ENCODE measurements at places on chromosomes 16 and 17. TPM values are rescaled to one million over a fixed set of nuclear protein-coding genes. Genes with fewer than 3 reads are reported as not detected.

DNA sequence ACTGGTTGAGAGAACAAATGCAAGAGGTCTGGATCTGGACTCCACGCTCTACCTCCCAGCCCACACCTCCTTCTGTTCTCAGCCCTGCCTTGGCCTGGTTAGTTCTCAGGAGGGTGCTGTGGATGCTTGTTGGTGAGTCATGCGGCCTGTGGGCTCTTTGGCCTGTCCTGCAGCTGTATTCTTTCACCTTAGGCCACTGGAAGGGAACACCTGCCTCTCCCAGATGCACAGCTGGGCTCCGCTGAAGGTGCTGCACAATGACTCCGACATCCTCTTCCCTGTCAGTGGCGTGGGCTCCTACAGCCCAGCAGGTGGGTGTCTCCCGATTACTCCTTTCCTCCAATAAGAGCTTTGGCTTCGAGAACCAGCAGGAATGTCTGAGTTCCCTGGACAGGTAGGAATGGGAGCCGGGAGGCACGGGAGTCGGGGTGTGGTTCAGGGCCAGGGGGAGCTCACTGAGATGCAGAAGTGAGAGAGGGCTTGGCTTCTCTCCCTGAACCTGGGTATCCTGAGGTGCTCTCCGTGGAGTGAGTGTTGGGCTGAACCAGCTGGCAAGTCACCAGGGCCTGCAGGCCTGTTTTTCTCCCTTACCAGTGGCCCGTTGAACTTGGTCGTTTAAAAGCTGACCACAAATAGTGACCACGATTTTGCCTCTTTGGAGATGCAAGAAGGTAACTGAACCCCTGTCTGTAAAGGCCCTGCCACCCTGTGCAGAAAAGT lies 85.0 kb downstream of the SNX29 start:
- DNase-seq = no peak

DNA sequence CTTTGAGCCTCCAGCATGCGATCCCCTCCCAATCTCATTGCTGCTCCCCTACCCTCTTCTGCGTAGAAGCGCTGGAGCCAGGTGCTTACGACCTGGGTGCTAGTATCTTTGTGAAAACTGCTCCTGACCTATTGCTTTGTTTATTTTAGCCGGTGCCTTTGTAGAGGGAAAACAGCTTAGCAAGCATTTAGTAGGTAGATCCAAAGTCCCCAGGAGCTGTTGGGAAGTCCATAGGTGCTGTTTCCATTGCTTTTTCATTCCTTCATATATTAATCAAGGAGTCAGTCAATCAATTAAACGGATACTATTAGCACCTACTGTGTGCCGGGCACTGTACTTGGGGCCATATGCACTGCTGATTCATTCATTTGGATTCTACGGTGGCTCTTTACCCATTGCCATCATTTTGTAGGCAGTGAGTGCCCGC lies 497.6 kb downstream of the WWOX start:
- DNase-seq = no peak

- DNase-seq = no peak
Observed at GRCh38 chr16:68492151-68492542, 43.8 kb upstream of the SMPD3 start.

DNA sequence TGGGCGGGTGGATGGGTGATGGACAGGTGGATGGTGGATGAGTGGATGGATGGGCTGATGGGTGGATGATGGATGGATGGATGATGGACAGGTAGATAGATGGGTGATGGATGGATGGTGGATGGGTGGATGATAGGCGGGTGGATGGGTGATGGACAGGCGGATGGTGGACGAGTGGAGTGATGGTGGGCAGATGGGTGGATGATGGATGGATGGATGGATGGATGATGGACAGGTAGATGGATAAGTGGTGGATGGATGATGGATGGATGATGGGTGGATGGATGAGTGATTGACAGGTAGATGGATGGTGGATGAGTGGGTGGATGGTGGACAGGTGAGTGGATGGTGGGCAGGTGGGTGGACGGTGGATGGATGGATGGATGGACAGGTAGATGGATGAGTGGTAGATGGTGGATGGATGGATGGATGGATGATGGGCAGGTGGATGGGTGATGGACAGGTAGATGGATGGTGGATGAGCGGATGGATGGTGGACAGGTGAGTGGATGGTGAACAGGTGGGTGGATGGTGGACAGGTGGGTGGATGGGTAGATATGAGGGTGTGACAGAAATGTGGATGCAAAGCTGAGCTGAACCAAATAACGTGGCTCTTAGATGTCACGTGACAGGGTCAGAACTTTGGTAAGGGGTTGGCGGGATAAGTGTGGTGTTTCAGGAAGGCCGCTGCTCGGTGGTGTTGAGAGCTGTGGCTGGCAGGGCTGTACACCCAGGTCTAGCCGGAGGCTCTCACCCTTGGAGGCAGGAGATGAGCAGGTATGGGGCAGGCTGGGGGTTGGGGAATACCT lies 234.3 kb upstream of the CIBAR2 start:
- no peak for DNase-seq

DNA sequence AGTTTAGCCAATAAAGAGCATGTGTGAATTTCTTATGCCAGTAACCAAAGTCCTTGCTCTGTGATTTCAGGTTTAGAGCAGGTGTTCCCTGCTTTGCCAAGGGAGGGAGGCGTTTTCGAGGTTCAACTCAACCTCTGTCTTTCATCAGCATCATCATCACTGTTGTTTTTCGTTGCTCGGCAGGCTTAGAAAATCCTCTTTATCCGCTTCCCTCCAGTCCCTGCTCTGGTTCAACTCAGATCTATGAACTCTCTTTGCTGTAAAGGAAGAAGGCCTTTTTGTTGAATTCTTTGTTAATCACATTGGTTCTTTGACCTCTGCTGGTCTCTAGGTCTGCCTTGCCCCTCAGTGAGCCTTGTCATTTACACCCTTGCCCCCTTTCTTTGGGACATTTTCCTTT lies 243.9 kb upstream of the RBFOX1 start:
- no peak for DNase-seq

- DNase-seq = no peak
Observed at GRCh38 chr16:48942996-48943395, 333.0 kb upstream of the N4BP1 start.

- no peak for DNase-seq
Observed at GRCh38 chr16:56388209-56388608, 37.1 kb downstream of the AMFR start.

DNA sequence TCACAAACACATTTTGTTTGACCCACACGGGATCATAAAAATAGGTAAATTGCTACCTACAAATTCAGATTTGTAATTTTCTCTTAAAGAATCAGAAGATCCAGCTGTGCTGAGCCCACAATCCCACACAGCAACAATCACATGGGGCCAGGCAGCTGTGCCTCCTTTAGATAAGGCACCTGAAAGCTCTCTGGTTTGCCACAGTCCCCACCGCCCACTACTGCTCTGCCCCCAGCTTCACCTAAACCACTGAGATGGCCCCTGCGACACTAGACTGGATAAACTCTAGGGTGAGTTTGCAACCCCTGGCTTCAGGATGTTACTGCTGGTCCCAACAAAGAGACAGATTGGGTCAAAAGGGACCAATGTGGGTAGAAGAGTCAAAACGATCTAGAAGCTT lies 96.8 kb downstream of the GSG1L start:
- no peak for DNase-seq

- DNase-seq = no peak
Observed at GRCh38 chr17:66637491-66637890, 197.4 kb upstream of the CACNG5 start.

- no peak for DNase-seq
Observed at GRCh38 chr17:5019475-5019956, 15.7 kb downstream of the SLC52A1 start.

DNA sequence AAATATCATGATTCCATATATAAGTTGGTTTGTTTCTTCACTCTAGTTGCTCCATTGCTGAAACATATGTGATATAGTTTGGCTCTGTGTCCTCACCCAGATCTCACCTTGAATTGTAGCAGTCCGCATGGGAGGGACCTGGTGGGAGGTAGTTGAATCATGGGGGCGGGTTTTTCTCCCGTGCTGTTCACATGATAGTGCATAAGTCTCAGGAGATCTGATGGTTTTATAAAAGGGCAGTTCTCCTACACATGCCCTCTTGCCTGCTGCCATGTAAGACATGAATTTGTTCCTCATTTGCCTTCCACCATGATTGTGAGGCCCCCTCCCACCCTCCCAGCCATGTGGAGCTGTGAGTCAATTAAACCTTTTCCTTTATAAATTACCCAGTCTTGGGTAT lies 915.5 kb downstream of the KCNJ2 start:
- no peak for DNase-seq

DNA sequence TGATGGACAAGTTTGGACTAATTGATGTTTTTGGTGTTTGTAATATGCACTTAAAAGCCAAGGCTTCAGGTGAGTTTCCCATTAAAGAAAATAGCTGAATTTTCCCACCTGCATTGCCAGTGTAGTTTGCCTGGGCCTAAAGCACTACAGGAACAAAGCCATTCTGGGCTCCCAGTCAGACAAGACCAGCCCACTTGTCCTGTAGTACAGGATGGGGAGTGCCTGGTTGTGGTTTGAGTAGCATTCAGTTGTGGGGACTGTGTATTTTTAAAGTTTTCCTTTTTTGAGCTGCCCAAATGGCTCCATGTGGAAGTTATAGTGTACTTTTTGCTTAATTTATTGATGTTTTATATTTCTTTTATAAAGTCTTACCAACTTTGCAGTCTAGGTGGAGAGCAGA lies 91.7 kb downstream of the TANGO6 start:
- DNase-seq = no peak

- DNase-seq = no peak
Observed at GRCh38 chr17:36104701-36105181, 1.1 kb downstream of the CCL4 start.

DNA sequence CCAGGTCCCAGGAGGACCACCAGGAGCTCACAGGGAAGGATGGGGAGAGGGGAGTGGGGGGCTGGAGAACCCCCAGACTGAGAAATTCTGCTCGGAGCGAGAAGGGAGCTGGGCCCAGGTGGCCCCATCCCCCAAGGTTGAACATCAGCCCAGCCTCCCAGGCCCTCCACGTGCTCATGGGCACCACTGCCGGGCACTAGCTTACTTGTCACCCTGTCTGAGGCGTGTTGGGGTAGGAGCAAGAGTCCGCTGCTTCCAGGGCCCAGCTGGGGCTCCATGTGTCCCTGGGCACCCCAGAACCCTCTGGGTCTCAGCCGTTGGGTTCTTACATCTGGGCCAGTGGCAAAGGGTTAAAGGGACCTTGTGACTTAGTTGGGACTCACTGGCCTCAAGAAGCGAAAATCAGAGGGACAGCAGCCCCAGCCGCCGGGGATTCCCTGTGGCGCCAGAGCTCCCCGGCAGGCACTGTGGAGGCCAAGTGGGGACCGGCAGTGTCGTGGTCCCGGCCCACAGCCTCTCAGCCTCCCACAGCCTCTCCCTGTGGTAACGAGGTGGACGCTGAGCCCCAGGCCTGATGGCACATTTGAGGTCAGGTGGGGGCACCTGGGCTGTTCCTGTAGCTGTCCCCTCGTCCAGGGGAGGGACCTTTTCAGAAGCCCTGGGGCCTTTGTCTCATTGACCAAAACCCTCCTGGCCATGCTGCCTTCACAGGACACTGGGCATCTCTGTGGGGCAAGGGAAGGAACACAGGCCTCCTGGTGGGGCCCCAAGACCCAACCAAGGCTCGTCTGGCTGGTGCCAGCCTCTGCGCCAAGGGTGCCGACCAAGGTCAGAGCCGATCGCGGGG lies 33.7 kb upstream of the CDH15 start:
- no peak for DNase-seq

GRCh38 chr16:25868706-25869370 lies 177.1 kb downstream of the HS3ST4 start:
- DNase-seq = no peak

DNA sequence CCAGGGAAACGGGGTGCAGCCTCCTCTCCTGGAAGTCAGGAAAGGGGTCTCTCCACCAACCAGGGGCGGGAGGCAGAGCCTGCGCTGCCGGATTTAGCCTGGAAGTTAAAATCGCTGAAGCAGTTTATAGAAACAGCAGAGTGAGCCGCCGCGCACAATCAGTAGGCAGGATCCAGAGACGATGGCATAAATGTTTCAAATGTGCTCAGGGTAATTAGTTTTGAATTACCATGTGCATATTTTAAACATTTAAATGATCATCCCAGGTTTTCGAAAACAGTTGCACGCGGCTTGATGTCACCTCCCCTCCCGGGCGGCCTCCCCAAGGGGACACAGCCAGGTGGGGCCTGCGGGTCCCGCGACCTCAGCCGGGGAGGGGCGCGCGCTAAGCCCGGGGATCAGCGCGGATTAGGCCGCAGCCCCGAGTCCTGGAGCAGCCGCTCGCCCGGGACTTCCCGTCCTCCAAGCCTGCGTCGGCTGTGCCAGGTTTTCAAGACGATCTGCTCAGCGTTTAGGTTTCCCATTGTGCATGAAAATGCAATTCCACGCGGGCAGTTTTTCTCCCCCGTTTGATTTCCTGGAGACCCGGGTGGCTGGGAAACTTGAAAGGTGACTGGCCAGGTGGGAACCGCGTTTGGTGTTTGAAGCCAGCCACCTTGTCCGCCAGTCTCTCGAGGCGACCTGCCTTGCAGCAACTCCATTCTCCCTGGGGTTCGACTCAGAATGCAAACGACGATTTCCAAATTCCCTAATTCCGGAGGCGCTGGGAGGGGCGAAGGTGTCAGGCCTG lies 78.3 kb downstream of the RPA1 start:
- no peak for DNase-seq

DNA sequence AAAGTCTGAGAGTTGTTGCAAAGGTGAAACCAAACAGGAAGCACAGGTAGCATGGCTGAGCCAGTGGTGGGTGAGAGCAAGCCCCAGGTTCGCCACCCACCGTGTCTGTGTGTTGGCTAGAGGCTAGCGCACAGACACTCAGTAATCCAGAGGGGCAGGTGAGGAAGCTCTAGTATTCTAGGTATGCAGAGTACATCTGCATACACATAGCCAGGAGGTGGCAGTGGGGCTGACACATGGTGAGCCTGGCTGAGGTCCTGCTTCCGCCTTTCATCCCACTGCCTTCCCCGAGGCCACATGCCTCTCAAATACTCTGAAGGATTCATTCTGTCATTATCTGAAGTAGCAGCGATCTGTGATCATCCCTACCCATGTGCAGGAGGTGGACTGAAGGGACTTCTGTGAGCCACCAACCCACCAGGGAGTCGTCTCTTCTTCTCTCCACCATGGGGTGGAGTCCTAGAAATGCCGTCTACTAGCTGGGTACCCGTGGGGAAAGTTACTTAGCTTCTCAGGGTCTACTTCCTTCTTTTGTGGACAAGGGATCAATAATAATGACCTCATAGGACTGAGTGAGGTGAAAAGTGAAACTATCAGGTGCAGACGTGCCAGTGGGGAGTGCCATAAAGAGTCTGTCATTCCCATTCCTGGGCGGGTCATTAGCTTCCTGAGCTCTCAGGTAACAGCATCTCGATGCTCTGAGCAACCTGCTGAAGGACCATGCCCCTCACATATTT lies 36.0 kb upstream of the ICAM2 start:
- DNase-seq = no peak

KRTAP2-2 gene
- not detected for polyA plus RNA-seq

WFIKKN2 gene
- 0.98 TPM for polyA plus RNA-seq

CCDC40 gene
- polyA plus RNA-seq = 9.1 TPM

FOXC2 gene
- polyA plus RNA-seq = 0.31 TPM

C16orf74 gene
- 13.4 TPM for polyA plus RNA-seq

CTRB2 gene
- not detected for polyA plus RNA-seq

TEPSIN gene
- 18.3 TPM for polyA plus RNA-seq

ACSF3 gene
- polyA plus RNA-seq = 27.9 TPM

Data from right lung (tissue), 10 donors.